ENCODE measurements at places on chromosomes 6 and 20.

DNA sequence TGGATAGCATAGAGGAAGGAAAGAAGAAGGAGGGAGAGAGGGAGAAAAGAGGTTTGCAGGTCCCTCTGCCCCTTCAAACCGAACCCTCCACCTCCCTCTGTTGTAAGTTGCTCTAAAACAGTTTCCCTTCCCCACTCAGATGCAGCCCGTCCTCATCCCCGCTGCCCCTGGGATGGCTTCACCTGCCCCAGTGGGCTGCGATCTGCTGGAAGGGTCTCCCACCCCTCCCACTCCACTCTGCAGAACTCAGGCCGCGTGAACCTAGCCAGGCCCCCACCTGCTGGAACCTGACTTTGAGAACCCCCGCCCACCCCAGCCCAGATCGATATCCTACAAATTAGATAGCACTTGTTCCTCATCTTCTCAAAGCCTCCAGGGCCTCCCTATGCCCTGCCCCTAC is 190.8 kb downstream of the DLL1 start:
- DNase-seq: no peak

DNA sequence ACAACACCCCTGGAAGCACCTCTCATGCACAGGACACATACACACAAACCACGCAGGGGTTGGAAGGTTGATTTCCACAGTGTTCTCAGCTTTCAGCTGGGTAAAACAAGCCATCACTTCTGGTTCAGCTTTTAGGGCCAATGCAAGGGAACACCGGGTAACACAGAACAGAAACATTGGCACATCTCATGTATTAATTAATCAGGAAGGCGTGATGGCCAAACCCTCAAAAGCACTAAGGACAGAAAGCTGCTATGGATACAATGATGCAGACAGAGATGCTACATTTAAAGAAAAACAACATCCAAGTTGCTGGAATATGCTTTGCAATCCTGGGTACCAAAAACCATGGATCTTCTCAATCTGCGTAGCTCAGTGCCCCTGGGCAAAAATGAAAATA is 104.3 kb upstream of the BEND6 start:
- no peak for DNase-seq

DNA sequence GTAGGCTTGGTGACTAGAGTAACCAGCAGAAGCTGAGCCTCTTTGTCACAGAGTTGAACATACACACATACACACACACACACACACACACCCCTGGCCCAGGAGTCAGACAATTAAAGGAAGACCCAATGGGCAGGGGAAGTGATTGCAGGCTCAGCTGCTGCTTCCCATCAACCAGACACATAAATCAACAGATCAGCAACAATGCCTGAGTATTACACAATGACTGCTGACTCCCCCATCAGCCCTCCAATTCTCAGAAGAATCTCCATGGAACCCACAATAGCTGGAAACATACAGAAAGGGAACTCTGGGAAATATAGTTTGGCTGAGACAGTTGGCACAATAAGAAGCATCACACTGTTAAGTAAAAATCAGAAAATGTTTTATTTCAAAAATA is 270.4 kb upstream of the PLCB4 start:
- DNase-seq: no peak

- no peak for DNase-seq
These were observed 1217.2 kb upstream of the GJE1 start for GRCh38 chr6:140915551-140915950.

- no peak for DNase-seq
These were observed 37.6 kb downstream of the NDUFAF5 start for GRCh38 chr20:13822459-13822858.

GRCh38 chr6:85464722-85465150 is 14.9 kb downstream of the NT5E start:
- DNase-seq: no peak

- no peak for DNase-seq
These were observed 27.1 kb upstream of the ZNF318 start for GRCh38 chr6:43396408-43397149.

DNA sequence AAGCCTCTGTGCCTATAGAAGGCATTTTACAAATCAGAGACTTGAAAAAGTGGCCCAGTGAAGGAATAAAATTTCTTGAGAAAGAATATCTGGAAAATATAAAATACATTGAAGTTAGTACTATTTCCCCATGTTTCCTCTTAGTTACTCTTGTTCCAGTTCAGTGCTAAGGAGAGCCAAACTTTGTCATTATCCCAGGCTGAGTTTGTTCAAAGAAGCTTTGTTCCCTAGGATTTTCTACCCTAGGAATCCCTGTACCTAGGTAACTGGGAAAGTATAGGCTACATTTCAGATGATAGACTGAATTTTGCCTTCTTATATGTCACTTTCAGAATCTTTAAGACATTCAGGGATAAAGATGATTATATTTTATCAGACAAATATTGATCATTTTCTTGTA is 1395.7 kb upstream of the MAP3K7 start:
- DNase-seq: no peak

DNA sequence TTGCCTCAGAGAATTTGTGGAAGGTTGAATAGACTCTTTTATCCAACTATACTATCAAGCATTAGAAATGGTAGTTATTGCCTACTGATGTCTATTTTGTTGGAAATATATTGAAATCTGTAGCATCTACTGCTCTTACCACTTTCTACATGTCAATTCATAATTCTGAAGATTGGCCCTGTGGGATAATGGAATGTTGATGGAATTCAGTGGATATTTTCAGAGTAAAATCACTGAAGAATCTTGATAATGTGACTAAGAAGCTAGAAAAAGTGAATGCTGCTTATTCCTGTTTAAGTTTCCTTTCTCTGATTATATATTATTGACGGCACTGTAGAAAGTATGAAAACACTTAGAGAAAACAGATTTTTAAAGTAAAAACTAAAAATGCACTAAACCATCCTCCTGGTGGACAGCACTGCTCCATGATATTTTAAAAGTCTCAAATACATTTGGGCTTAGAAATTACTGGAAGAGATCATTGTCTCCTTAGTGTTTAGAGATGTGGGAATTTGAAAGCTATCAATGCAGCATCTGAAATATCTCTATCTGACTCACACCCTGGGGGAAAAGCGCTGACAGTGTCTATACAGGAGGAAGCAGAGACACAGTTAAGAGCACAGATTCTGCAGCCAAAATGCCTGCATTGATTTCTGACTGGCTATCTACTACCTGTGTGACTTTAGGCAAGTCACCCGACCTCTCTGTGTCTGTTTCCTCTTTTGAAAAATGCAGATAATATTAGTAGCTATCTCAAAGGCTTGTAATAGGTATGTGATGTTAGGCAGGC is 37.9 kb upstream of the RCAN2 start:
- DNase-seq: no peak

GRCh38 chr6:27119329-27119728 is 128.2 kb upstream of the PRSS16 start:
- no peak for DNase-seq

DNA sequence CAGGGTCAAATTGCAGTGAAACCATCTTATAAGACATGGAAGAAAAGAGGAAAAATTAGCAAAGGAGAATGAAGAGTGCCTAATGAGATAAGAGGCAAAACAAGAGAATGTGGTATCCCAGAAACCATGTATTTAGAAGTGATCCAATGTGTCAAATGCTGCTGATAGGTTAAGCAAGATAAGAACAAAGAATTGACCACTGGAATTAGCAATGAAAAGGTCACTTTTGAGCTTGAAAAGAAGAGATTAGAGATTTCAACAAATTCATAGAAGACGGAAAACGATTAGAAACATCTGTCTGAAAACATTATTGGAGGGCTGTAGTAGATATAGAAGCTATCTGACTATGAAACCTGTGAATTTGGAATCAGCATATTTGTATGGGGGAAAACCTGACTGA is 112.2 kb downstream of the AHI1 start:
- no peak for DNase-seq
